Inflammatory macrophage (primary cell): ENCODE measurements at places on chromosomes 5 and 9.
A peak's percentile ranks its signal among the peaks of the same experiment; 100 is the strongest.

- no peak for DNase-seq
Observed at GRCh38 chr5:175219366-175219765, 224.6 kb downstream of the DRD1 start.

- DNase-seq = peak; percentile 39
Observed at GRCh38 chr5:173888473-173889131, 453 bp downstream of the CPEB4 start.

- DNase-seq = no peak
Observed at GRCh38 chr5:18607570-18607969, 973.3 kb downstream of the TAF11L14 start.

DNA sequence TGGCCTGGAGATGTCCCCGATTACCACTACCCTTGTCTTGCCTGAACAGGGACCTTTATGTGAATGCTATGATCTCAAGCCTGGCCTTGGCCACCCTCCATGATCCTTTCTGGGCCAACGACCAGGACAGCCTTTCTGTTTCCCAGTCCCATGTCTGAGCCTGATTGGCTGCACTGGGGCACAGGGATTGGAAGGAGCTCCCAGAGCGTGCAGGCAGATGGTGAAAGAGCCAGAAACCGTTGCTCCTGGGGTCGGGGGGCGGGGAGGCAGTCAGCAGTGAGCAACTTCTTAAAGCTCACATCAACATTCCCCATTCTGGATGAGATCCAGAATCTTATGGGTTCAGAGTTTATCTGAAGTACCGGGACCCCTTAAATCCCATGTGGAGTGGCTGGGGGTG lies 84.4 kb downstream of the INSYN2B start:
- DNase-seq = no peak

- no peak for DNase-seq
Observed at GRCh38 chr9:109781086-109781485, 1.1 kb downstream of the PALM2AKAP2 start.

DNA sequence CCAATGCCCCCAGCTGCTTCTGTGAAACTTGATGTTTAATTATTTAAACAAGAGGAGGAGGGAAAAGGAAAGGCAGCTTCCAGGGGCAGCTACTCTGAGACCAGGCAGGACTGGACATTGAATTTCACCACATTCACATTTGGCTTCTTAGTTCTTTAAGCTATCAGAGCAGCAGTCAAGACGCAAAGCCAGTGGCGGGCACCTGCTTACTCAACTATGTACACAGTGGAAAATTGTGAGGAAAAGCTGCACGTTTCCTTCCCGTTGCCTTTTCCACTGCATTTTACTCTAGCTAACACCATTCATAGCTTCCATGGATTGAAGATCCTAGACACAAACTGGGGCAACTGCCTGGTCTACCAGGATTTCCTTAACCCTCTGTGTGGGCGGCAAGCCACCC lies 200.3 kb downstream of the ERCC6L2 start:
- DNase-seq = no peak

DNA sequence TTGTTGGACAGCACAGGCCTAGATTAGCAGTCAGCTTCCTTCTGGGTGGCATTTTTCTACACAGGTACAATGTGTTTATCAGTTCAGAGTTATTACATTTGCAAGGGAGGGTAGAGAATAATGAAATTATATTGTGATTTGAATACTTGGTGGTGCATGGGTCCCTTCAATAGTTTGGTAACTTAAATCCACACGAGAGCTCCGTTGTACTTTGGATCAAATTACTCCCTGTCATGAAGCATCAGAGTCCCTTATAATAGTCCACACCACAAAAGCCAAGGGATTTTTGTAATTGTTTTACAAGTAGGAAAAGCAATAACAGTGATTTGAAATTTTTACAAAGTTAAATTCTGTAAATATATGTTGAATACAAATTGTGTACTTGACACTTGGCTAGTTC lies 552.4 kb downstream of the PDE4D start:
- no peak for DNase-seq

- DNase-seq = no peak
Observed at GRCh38 chr9:83514767-83515166, 23.4 kb downstream of the FRMD3 start.

GRCh38 chr9:93230601-93231000 lies 46.7 kb downstream of the WNK2 start:
- DNase-seq = no peak

DNA sequence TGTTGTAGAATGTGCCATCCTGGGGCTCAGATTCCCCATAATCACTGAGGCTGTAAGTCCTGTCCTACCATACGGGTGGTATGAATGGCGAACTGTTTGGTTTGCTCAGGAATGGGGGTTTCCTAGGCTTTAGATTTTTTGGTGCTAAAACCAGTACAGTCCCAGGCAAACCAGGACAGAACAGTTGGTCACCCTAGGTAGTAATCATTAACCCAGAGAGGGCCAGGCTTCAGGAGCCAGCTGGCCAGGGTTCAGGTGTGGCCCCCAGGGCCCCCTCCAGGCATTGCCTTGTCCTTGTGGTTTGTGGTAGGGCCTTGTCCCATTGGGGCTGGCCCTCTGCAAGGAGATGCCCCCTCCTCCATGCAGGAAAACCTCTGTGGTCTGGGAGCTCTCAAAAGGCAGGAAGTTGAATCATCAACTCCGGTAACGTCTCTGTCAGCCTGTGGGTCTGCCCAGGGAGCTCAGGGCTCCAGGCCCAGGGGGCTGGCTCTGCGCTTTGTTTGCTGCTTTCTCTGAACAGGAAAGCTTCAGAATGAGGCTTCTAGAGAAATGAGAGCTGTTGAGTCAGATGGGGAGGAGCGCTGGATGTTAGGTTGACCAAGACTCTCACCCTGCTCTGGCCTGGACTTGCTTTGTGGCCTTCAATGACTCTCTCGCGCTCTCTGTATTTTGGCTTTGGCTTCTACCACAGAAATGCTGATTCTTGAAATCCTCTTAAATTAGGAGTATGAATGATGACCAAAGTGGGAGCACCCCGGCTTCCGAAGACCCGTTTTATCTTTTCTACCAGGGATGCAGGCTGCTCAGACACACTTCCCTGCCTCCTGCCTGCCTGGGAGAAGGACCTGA lies 22.2 kb upstream of the JADE2 start:
- DNase-seq = peak; percentile 9

- DNase-seq = no peak
Observed at GRCh38 chr9:95008151-95008771, 281.8 kb downstream of the AOPEP start.

DNA sequence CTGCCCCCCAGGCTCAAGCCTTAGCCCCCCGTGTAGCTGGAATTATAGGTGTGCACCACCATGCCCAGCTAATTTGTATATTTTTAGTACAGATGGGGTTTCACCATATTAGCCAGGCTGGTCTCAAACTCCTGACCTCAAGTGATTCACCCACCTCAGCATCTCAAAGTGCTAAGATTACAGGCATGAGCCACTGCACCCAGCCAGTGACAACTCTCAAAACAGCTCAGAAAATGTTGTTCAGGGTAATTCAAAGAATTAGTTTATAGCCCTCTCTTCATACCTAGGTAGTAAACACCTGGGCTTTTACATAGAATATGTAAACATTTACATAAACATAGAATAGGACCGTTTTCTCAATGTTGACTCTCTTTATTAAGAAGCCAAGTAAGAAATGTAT lies 168.7 kb downstream of the ENC1 start:
- no peak for DNase-seq

DNA sequence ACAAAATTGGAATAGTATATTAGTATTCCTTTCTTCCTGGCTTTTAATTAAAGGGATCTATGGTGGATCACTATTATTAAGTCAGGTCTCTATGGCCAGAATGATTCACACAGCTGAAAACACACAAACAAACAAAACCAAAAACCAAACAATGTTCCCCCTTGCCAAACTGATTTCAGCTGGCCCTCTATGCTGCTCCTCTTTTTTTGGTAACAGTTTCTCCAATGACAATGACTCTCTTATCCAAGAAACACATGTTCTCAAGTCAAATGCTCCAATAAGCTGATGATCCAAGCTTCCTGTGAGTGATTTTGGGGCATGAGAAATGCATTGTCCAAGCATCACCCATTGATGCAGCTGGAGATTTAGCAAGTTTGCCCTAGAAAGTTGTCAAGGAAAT lies 193.4 kb upstream of the TUT7 start:
- no peak for DNase-seq

GRCh38 chr5:172496671-172497371 lies 42.5 kb upstream of the SH3PXD2B start:
- DNase-seq = no peak

DNA sequence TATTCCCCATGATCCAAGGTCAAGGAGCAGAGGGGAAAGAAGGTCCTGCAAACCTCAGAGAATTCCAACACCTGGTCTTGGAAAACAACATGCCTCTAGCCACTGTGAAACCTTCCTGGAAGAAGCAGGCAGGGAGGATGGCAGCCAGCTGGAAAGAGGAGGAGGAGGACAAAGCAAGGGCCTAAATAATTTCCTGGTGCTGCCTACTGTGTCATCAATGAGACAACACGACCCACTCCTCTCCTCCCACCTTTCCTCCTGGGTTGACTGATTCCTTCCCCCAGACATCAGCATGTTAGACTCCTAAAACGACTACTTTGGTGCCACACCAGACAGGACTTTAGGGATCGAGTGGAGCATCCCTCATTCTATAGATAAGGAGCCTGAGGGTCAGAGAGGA lies 78.8 kb downstream of the KLHL3 start:
- no peak for DNase-seq

DNA sequence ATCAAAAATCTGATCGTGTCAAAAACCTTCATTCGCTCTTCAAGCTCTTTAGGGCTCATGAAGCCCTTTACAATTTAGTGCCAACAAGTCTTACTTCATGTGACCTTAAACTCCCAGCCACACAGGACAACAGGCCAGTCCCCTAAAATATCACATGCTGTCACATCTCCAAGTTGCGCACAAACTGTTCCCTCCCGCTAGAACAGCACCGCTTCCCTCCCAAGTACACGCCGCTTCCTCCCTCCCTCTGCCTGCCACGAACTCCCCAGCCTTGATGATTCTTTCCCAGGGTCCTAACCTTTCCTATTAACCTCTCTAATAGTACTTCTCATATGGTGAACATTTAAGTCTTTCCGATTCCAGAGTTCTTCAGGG lies 91.2 kb downstream of the TLE1 start:
- no peak for DNase-seq

- DNase-seq = no peak
Observed at GRCh38 chr5:60703944-60704343, 4.0 kb upstream of the DEPDC1B start.

- no peak for DNase-seq
Observed at GRCh38 chr5:174516741-174517140, 207.6 kb upstream of the MSX2 start.

DNA sequence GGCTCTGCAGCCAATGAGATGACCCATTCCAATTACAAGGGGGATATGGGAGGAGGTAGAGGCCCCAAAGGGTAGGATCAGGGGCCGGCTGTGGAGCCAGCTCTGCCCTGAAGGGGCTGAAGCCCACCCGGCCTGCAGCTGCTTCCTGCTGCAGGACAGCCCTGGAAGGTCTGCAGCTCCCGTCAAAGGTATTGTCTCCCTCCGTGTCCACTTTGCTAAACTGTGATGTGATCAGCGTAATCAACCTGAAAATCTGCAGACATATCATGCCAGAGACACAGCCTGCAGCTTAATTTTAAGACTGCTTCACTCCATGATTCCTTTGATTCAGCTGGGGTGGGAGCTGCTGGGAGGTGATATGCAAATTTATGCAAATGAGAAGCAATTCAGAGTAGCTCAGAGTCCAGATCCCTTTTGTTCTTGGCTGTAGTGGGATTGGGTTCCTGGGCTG lies 90.7 kb downstream of the GADD45G start:
- no peak for DNase-seq

DNA sequence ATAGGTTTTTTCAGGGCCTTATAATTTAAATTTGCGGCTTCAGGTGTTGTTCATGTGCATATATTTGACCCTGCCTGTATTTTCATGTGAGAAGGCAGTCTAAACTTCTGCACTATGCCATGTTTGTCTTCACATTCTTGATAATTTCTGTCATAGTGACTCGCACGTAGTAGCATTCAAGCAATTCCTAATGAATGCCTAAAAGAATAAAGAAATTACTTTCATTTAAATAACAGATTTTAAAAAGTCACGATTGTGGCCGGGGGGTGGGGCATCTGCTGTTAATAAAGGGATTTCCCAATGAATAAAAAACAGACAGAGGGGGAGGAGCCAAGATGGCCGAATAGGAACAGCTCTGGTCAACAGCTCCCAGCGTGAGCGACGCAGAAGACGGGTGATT lies 318.0 kb downstream of the ADAMTS6 start:
- no peak for DNase-seq

DNA sequence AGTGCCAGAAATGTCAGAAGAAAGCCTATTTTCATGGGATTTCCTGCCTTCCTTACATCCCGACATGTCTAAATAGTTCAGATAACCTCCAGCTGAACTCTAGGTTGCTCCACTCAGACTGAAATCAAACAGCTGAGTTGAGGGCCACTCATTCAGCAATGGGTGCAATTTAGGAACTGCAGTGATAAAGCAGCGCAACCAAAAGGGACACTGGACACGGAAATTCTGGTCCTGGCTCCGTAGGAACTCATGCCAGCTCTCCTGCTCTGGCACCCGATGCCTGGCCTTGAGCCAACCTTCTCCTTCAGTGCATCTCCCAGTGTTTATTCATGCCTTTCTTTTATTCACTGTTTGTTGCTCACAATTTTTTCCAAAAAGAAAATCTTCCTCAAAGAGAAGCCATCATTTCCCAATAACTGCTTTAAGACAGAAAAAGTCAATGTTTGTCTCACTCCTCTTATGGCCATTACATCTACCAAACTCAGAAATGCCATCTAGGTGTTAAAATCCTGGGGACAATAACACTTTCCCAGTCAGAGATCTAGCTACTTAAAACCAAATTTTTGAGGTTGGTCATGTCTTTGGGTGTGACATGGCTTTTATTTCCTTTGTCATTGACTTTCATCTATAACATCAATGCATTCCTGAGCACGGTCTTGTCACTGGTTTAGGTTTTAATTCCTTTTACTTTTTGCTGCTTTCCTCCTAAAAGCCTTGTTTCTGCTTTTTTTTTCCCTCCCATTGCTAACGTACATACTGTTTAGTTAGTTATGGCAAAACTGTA lies 126.9 kb downstream of the PDE4D start:
- DNase-seq = no peak

GRCh38 chr5:51968756-51969155 lies 585.5 kb downstream of the ISL1 start:
- no peak for DNase-seq

DNA sequence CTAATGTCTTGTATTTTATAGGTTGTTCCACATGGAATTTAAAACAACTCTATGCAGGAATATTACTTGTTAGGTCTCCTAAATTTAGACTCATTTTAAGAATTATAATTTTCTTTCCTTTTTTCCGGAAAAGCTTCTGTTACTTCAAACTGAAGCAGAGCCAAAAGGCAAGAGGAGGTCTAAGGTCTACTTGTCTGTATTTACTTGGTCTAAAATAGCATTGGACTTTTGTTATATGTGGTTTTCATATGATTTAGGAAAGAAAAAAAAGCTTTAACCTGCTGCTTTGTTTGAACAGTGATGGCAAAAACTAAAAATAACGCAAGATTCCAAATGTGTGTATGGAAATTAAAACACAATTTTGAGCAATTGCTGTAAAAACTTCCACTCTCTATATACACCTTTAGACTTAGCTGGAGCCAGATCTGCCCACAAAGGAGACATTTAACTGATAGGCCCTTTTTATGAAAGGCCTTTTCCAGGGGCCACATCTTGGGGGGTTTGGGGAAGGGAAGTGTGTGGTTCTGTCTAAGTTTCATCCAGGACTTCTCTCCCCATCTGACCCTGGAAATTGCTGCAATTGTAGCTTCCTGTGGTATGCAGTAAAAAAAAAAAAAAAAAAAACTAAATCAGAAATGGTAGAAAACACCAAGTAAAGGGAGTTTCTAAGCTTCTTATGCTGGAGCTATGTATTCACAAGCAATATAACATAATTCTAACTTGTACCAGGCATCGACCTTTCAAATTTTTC lies 307.7 kb upstream of the MEF2C start:
- no peak for DNase-seq
